ENCODE measurements at places on chromosomes 5 and 9.

DNA sequence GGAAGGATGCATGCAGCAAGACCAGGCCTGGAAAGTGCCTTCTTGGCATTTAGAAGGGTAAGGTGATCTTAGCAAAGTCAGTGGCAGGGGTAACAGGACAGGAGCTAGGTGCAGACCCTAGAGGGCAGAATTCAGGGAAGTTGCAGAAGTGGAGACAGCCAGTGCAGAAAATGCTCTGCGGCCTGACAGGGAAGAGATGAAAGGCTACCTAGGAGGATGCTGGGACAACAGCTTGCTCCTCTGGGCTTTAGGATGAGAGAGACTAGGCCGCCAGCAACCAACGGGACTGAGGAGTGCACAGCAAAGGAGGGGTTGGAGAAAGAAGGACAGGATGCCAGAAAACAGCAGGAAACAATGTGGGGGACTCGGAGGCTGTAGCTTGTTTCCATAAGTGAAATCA lies 219.9 kb downstream of the FSTL4 start:
- DNase-seq: no peak

DNA sequence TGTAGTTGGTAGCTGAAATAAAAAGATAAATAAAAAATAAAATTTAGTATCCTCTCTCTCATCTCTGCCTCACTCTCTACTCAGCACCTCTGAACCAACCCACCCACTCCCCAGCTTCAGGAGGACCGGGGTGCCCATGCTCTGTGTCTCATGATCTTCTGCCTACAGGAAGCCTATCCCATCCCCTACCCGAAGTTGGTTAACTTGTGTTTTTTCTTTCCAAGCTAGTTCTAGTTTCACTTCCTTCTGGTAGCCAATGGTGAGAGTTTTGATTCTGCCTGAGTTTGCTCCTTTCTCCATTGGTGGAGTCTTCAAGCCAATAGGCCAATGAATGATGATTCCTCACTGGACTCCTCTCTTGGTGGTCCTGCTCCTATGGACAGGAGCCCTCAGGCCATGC lies 32.1 kb downstream of the SNX24 start:
- DNase-seq: no peak

DNA sequence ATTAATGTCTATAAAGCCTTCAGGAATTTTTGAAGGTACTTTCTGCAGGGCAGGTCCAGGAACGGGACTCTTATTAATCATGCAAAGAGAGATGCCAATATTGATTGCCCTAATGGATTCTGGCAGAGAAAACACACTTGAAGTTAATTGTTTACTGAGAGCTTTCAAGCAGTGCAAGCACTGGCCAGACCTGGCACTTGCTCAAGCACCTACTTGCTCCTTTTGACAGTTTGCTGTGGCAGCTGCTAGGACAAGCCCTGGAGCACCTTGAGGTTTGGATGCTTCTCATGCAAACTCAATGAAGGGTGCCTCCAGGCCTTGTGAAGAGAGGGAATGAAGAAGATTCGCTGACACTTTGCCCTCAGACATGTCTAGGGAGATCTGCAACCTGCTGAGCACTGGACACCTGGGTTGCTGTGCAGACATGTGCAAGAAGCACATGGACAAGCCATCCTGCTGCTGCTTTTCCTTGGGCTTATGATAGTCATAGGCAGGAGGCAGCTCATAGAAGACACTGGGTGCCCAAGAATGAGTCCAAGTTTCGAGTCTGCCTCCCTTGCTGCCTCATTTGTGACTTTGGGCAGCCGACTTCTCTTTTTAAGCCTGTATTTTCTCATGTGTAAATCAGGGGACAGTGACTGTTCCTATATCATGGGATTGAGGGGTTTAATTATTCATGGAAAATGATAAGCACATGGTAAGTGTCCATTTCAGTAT lies 88.8 kb upstream of the EQTN start:
- no peak for DNase-seq

DNA sequence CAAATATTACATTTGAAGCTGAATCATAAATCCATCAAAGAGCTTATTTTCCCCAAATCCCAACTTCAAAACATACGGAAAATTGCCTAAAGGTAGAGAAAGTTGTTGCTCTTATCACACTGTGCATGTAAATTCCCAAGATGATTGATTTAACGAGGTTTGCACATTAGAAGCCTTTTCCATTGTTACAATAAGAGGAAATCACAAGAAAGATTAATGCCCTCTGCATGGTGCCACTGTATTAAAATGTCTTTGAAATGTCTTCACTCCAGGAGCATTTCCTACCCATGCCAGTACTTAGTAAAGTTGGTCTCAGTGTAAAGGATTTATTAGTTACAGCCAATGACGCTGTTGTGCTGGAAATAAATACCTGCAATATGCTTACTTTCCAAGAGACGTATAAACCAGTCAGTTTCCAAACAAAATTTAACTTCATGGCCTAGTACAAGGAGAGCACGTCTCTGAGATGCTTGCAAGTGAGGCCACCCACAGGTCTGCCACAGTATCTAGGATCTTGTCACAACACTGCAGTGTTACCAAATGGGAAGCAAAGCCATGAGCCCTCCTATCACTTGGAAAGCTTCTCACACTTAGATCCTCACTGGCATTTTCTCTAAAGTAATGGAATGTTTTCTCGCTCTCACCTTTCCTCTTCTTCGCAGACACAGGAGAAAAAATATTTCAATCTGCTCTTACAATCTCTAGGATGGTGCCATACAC lies 112.4 kb downstream of the CETN3 start:
- DNase-seq: no peak

DNA sequence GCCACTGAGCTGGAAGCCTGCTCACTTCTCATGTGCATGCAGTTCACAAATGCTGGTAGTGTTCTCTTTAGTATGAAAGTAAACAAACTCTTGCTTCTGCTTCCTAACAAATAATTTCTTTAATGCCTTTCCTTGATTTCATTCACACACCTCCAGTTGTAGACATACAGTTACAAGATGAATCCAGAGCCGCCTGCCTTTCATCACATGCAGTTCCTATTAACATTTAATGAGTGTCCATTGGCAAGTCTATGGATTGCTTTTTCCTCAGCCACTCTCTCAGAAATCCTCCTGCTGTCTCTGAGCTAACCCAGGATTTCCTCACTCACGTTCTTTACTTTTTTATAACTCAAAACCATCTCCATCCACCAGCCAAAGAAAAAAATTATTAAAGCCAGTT lies 408.6 kb downstream of the BNC2 start:
- no peak for DNase-seq

DNA sequence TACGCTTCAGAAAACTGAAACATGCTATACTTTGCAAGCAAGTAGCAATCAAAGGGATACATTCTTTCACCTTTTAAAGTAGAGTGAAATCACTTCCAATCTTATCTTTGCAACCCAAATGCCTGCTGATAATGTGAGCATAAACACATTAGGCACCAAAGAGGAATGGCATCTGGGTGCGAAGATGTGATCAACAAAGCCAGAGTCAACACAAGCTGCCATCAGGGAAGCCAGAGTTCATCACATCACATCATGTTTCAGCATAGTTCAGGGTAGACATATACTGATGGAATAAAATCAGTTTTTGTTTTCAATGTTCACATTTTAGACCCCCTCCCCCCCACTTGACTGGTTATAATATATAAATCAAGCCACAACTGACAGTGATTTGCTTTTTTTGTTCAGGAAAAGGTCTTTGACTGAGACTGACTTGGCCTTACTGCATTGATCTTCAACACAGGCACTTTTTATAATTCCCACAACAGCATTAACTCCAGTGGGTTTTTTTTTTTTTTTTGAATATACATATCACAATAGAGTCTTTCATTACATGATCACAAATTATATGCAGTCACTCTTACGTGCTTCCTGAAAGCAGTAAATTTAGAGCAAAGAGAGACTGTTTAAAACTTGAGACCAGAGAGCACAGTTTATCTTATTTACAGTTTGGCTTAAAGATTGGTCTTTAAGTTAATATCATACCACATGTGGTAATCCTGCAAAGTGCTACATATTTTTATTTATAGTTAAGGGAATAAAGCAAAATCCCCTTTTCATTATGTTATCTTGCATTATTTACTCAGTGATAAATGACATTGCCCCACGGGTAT lies 20.3 kb downstream of the AOPEP start:
- no peak for DNase-seq

- no peak for DNase-seq
Measured at GRCh38 chr5:50715001-50715400, 48.6 kb downstream of the PARP8 start.

DNA sequence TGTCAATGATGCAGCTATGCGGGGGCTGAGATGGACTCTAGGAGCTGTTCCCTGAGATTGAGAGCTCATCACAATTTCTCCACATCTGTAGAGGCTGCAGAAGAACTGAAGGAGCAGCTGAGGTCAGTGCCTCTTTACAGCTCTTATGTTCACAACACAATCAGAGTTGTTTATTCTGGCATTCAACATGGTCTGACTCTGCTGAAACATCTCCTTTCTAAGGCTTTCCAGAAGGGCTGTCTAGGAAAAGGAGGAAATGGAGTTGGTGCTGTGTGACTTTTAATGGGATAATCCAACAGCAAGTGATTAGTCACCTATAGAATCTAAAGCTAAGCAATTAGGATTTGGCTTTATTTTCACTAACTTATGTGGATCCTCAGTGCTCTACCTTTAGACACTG lies 6.0 kb downstream of the POU5F2 start:
- DNase-seq: no peak

Data from NCI-H446 treated with DMSO at 0.1 percent for 48 hours (cell line).